Left renal cortex interstitium (tissue), 4 donors: ENCODE measurements at places on chromosomes 1 and 21. TPM values are rescaled to one million over a fixed set of nuclear protein-coding genes. Genes with fewer than 3 reads are reported as not detected.

C1orf141 gene
- 0.43 TPM for polyA plus RNA-seq

CITED4 gene
- 3.4 TPM for polyA plus RNA-seq

PTPRC gene
- polyA plus RNA-seq = 6.5 TPM

NTMT2 gene
- 0.18 TPM for polyA plus RNA-seq

PLA2G2A gene
- polyA plus RNA-seq = not detected

RNPEP gene
- 61.0 TPM for polyA plus RNA-seq

GRCh38 chr21:42980312-42981213 is 6.2 kb downstream of the PKNOX1 start:
- no peak for DNase-seq

DNA sequence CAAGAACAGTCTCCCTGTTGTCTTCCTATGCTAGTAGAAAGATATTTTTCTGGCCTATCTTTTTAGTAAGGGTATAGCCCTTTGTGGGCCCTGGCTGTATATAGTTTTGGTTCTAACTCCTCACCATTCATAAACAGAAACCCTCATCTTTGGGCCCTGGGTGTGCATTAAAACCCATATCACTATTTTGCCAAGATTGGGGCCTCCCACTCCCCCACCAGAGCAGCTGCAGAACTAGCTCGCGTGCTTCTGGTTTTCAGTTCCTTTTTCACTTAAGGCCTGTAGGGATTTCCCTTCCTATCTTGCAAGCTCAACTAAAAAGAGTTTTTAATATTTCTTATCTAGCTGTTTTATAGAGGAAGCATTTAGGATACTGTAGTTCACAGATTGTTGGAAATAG is 106.4 kb downstream of the RGL1 start:
- DNase-seq = no peak

DNA sequence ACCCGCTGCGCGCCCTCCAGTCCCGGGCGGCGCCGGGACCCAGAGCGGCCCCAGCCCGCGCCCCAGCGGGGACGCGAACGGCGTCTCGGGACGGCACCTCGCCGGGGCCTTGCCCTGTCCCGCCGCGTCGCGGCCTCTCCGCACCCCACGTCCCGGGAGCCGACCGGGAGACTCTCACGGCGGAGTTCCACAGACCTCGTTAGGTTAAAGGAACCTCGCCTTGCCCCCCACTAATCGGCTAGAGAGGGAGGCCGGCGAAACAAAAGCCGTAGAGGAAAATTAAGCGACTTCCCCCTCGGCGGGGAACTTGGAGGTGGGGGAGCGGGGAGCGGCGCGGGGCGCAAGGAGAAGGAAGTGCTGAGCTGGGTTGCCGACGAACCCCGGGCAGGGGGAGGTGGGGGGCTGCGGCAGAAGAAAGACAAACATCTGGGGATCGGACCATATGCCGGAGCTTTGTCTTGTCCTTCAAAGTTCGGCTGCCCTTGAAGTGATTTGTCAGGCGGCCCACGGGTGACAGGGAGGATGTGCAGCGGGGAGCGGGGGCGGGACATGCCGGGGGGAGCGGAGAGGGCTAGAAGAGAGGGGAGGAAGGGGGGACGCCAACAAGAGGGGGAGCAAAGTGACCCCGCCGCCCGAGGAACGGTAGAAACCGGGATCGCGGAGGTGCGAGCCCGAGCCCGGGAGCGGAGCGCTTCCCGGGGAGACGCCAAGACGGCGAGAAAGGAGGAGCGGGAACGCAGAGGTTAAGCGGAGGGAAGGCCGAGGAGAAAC is 120.0 kb upstream of the RRP15 start:
- no peak for DNase-seq

GRCh38 chr1:38793299-38793698 is 66.3 kb downstream of the RRAGC start:
- no peak for DNase-seq

- no peak for DNase-seq
Measured at GRCh38 chr1:154623358-154623757, 15.4 kb upstream of the ADAR start.

- peak; percentile 69 for DNase-seq
Measured at GRCh38 chr1:32538887-32539583, at the start of gene ZBTB8A. ZBTB8A (plus strand) TSS chr1:32539427; CDS start chr1:32592932, 53,505 bp downstream.

DNA sequence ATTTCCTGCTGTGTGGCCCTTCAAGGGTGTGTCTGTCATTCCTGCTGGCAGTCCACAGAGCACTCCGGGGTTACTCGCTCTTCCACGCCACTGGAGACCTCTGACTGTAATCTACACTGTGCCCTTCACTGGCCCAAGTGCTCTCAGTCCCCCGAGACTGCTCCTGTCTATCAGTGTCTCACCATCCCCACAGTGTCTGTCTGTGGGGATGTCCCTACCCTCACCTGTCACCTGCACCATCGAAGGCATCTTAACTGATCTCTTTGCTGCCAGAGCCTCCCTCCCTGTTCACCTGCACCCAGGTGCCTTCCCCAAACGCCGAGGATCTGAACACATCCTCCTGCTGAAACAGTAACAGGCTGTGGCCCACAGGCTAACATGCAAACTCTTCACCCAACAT is 136.7 kb downstream of the MATN1 start:
- DNase-seq = no peak

- no peak for DNase-seq
Measured at GRCh38 chr1:159829822-159830465, 3.3 kb downstream of the SLAMF8 start.

GRCh38 chr1:231890791-231891190 is 264.2 kb downstream of the DISC1 start:
- no peak for DNase-seq

- DNase-seq = no peak
Measured at GRCh38 chr1:9196129-9197040, 38.2 kb upstream of the H6PD start.

DNA sequence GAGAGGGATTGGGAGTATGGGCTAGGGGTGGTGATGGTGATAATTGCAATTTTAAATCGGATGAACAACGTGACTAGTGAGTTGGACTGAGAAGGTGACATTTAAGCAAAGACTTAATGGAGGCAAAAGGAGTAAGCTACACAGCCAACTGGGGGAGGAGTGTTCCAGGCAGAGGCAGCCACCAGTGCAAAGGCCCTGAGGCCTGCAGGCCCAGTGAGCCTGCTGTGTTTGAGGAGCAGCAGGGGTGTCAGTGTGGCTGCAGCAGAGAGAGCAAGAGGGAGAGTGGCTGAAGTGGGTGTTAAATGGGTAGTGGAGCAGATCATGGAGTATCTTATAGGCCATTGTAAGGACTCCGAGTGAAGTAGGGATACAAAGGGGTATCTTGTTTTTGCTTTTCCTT is 18.8 kb downstream of the MYOG start:
- DNase-seq = no peak

GRCh38 chr1:197567442-197567841 is 207.8 kb downstream of the DENND1B start:
- DNase-seq = no peak

DNA sequence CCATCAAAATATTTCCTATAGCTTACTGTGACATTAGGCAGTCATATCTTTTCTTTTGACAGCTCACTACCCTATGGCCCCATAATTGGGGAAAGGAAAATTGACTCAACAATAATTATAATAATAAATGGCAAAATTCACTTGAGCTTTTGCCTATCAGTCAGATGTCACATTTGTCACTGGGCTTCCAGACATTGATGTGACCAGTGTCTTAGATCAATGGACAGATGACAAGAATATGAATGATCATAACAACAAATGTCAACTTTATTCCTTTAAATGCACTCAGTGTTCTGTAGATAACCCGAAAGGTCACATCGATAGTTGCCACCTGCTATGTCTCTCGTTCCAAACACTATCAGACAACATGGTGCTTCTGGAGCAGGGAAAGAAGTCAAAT is 266.7 kb downstream of the GPATCH2 start:
- DNase-seq = no peak
